ENCODE measurements at places on chromosomes 11 and 22. TPM values are rescaled to one million over a fixed set of nuclear protein-coding genes. Genes with fewer than 3 reads are reported as not detected.

SMIM35 gene
- total RNA-seq, result not detected

C1QTNF6 gene
- 1.4 TPM for total RNA-seq

IGLL1 gene
- not detected for total RNA-seq

GLB1L2 gene
- 0.20 TPM for total RNA-seq

SAA2 gene
- 1.5 TPM for total RNA-seq

- H3K36me3 ChIP-seq, result no peaks in the 10 kb centered on the region
- no peak overlapping the region for H3K27ac ChIP-seq
- H3K4me3 ChIP-seq, result no peak overlapping the region
- no peak for DNase-seq
These were observed 7.5 kb upstream of the CASTOR1 start for GRCh38 chr22:30296833-30297232.

DNA sequence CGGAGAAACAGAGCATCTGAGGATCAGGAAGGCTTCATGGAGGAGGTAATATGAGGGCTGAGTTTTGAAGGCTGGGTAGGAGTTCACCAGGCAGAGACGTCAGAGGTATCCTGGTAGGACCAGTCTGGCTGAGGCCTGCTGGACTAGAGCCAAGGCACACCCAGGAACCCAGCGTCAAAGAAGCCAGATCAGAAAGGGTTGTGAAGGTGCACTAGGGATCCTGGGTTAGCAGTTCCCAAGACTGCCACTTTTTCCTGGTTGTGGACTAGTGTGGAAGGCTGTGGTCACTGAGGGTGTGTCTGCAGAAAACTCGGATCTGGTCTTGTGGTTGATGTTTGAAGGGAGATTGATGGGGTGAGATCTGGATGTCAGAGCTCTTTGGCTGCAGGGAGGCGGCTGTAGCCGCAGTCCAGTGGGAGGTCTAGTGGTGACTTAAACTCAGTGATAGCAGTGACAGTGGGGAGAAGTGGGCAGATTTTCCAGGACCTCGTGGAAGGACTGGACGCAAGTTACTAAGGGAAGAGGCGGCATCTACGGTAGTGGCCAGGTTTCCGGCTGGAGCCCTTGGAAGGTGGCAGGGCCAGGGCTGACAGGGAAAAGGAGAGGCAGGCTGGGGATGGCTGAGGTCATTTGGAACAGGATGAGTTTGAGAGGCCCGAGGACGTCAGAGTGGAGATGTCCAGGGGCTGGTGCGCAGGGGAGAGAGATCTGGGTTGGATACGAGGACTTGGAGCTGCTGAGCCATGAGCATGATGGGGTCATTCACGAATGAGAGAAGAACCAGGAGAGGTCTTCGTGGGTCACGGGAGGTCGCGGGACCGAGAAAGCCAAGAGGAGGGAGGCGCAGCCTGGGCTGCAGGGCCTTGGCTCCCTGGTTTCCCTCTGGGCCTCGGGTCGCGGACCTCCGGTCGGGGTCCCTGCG is 10.9 kb downstream of the RELA start:
- H3K4me1 ChIP-seq, result peaks cover 46% of the 10 kb centered on the region
- peak overlapping the region; percentile 99 for H3K27ac ChIP-seq
- peaks cover 11% of the 10 kb centered on the region for H3K36me3 ChIP-seq
- H3K27me3 ChIP-seq, result no peaks in the 10 kb centered on the region

GRCh38 chr11:2929531-2929949 is 320 bp upstream of the PHLDA2 start:
- no peaks in the 10 kb centered on the region for H3K36me3 ChIP-seq
- peak overlapping the region; percentile 42 for H3K4me3 ChIP-seq
- peak; percentile 51 for DNase-seq
- peaks cover 7% of the 10 kb centered on the region for H3K4me1 ChIP-seq

GRCh38 chr22:24413271-24413670 is 14.1 kb upstream of the ADORA2A start:
- DNase-seq, result no peak
- peaks cover 63% of the 10 kb centered on the region for H3K36me3 ChIP-seq
- H3K27me3 ChIP-seq, result no peaks in the 10 kb centered on the region
- peaks cover 2% of the 10 kb centered on the region for H3K4me1 ChIP-seq

- no peak overlapping the region for H3K4me3 ChIP-seq
- no peaks in the 10 kb centered on the region for H3K27me3 ChIP-seq
- H3K27ac ChIP-seq, result no peak overlapping the region
- no peak for DNase-seq
- H3K36me3 ChIP-seq, result no peaks in the 10 kb centered on the region
- no peaks in the 10 kb centered on the region for H3K4me1 ChIP-seq
These were observed 499.4 kb upstream of the API5 start for GRCh38 chr11:42812361-42812760.

DNA sequence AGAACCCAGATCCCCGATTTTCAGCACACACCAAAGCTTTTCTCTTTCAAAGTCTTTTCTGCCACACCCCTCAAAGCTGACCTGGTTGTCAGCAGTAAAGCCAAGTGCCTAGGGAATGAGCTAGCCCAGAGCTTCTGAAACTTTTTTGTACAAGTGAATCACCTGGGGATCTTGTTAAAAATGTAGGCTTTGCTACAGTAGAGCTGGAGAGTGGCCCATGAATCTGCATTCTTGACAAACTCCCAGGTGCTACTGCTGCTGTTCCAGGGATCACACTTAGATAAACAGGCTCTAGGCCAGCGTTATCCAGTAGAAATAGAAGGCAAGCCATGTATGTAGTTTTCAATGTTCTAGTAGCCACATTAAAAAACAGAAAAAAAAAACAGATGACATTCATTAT is 21.8 kb upstream of the NAV2 start:
- no peaks in the 10 kb centered on the region for H3K36me3 ChIP-seq
- DNase-seq, result no peak
- H3K4me3 ChIP-seq, result no peak overlapping the region
- no peak overlapping the region for H3K27ac ChIP-seq

DNA sequence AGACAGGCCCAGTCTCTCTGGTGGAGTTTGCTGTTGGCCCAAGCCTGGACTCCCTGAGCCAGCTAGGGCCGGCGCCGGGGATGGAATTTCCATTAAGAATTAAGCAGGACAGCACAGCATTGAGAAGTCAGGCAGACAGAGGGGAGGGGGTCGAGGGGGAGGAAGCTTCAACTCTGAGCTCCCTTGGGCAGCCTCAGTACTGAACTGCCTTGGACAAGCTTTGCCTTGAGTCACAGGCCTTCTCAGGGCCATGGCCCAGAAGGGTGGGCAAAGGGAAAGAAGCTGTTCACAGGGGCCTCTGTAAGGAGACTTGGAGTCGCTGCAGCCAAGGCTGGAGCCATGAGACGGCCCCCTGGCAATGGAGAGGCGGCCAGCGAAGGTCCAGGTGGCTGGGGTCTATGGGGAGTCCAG is 2.6 kb upstream of the INSC start:
- no peak overlapping the region for H3K4me3 ChIP-seq
- H3K27me3 ChIP-seq, result no peaks in the 10 kb centered on the region
- no peak for DNase-seq
- peaks cover 8% of the 10 kb centered on the region for H3K4me1 ChIP-seq
- H3K27ac ChIP-seq, result no peak overlapping the region

DNA sequence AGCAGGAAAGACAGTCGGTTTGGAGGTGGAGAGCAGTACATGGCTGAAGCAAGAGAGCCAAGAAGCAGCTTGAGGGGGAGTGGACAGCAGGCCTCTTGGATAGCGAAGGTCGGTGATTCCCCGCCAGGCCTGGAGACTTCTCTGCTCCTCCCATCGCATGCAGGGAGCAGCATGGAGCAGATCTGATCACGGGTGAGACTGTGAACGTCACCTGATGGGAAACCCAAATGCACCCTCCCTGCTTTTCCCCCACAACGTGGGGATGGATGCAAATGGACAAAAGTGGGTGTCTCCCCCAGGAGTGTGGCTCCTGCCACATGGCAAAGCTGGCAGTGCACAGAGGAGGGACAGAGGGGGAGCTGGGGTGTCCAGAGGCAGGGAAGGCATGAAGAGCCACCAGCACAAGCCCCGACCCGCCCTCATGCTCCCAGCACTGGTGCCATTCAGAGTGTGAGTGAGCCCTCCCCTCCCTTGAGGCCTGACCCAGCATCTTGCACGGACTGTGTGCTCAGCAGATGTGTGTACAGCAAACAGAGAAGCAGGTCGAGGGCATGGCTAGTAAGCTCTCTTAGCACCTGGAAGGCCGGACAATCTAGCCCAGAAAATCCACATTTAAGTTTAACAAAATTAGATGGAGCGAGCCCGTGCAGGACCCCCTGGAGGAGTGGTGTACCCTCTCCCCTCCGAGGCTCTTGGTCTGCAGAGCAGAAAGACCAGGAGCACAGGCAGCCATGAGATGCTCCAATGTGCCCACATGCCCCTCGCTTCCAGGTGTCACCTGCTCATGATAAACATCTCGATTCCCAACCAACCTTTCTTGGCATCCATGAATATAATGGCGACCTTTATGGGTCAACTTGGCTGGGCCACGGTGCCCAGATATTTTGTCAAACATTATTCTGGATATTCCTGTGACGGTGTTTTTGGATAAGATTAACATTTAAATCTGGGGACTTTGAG is 661.7 kb downstream of the TBC1D22A start:
- H3K27ac ChIP-seq, result no peak overlapping the region
- H3K4me1 ChIP-seq, result no peaks in the 10 kb centered on the region
- no peaks in the 10 kb centered on the region for H3K36me3 ChIP-seq
- DNase-seq, result no peak

DNA sequence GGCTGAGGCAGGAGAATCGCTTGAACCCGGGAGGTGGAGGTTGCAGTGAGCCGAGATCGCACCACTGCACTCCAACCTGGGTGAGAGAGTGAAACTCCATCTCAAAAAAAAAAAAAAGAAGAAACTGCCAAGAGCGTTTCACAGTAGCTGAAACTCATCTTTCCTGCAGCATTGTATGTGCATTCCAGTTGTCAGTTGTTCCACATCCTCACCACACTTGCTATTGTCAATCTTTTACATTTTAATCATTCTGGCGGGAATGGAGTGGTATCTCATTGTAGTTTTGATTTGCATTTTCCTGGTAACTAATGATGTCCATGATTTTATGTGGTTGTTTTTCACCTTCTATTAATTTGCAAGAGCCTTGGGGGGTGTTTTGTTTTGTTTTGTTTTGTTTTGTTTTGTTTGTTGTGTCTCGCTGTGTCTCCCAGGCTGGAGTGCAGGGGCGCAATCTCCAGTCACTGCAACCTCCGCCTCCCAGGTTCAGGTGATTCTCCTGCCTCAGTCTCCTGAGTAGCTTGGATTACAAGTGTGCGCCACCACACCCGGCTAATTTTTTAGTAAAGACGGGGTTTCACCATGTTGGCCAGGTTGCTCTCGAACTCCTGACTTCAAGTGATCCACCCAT is 8.1 kb upstream of the GNB1L start:
- no peaks in the 10 kb centered on the region for H3K4me1 ChIP-seq
- no peak for DNase-seq
- no peaks in the 10 kb centered on the region for H3K27me3 ChIP-seq
- no peaks in the 10 kb centered on the region for H3K36me3 ChIP-seq
- no peak overlapping the region for H3K4me3 ChIP-seq
- no peak overlapping the region for H3K27ac ChIP-seq

GRCh38 chr11:75066061-75066460 is 30.6 kb downstream of the OR2AT4 start:
- no peak overlapping the region for H3K27ac ChIP-seq
- no peak for DNase-seq
- no peaks in the 10 kb centered on the region for H3K36me3 ChIP-seq
- H3K4me3 ChIP-seq, result no peak overlapping the region

GRCh38 chr22:36097880-36098279 is 62.7 kb downstream of the APOL3 start:
- no peak overlapping the region for H3K4me3 ChIP-seq
- H3K27ac ChIP-seq, result no peak overlapping the region
- H3K4me1 ChIP-seq, result no peaks in the 10 kb centered on the region

DNA sequence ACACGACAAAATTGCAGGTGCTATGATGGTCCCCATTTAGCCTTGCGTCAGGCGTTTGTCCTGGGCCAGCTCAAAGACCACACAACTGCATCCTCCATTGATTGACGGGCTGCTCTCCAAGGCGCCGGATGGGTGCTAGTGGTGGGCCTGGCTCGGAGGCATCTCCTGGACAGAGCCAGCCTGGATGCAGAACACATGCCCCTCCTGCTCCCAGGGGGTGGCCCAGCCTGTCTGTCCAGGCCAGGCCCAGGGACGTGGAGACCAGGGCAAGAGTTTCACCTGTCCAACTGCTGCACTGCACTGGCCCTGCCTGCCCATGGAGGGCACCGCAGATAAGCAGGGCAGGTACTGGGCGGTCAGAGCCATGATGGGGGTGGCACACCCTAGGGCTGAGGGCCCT is 23.4 kb upstream of the FGF19 start:
- no peaks in the 10 kb centered on the region for H3K36me3 ChIP-seq
- no peak overlapping the region for H3K27ac ChIP-seq
- DNase-seq, result no peak
- no peaks in the 10 kb centered on the region for H3K4me1 ChIP-seq

DNA sequence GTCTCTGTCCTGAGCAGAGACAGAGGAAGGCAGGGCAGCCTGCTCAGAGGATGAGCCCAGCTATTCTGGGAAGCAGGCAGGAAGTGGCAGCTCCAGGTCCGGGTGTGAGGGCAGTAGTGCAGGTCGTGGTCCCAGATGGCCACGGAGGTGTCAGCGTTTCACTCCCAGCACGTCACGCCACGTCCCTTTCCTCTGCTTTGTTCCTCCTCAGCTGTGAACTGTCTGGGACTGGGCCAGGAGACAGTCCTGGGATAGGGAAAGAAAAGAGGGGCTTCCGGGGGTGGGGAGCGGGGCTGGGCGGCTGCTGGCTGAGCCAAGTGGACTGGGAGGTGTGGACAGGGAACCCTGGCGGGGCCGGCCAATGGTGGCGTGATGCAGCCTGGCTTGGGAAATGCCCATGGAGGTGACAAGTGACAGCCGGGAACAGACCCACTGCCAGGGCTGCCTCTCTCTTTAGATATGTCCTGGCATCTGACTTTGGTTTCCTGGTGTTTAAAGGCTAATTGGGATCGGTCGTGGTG is 64.7 kb downstream of the KCNQ1 start:
- H3K4me1 ChIP-seq, result peaks cover 42% of the 10 kb centered on the region
- peak overlapping the region; percentile 77 for H3K27ac ChIP-seq
- no peak overlapping the region for H3K4me3 ChIP-seq
- no peaks in the 10 kb centered on the region for H3K27me3 ChIP-seq
- H3K36me3 ChIP-seq, result no peaks in the 10 kb centered on the region

DNA sequence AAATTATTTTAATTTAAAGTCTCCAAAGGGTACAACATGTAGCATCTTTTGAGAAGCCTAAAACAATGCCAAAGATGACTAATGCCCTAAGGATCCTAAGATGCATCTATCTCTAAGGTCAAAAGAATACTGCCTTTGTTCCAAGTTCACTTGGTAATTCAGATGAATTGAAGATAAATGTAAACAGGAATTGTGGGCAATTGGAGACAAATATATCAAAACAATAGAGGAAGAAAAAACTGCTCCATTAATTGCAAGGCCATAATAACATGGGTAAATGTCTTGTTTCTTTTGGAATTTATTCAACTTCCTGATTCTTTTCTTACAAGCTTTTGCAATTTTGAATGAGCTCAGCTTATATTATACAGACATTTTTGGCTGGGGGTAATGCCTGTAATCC is 338.6 kb downstream of the TTC28 start:
- peaks cover 10% of the 10 kb centered on the region for H3K4me1 ChIP-seq
- H3K36me3 ChIP-seq, result no peaks in the 10 kb centered on the region
- no peaks in the 10 kb centered on the region for H3K27me3 ChIP-seq

Measured in heart left ventricle (tissue), 16 donors.